A549 treated with Mapracorat at 1 μM for 4 hours (cell line): ENCODE measurements at places on chromosomes 11 and 22. TPM values are rescaled to one million over a fixed set of nuclear protein-coding genes. Genes with fewer than 3 reads are reported as not detected.

The PCNX3 gene
- total RNA-seq = 25.0 to 37.1 TPM (median 35.4 TPM) in 5 replicates

The FAM180B gene
- total RNA-seq = not detected in 5 replicates

The MAJIN gene
- total RNA-seq = not detected in 5 replicates

The AMOTL1 gene
- 5.7 to 8.6 TPM (median 7.8 TPM) in 5 replicates for total RNA-seq

The TREH gene
- total RNA-seq = not detected in 5 replicates

The FOLR3 gene
- 0.19 TPM in 1 of 5 replicates, not detected in the others for total RNA-seq

The MMP12 gene
- 0.07 to 0.11 TPM (median 0.10 TPM) in 4 of 5 replicates, not detected in the other for total RNA-seq

The MRGPRF gene
- 0.06 to 0.12 TPM in 2 of 5 replicates, not detected in the others for total RNA-seq

The ANAPC15 gene
- total RNA-seq = 83.8 to 91.6 TPM (median 89.3 TPM) in 5 replicates

The MAPK11 gene
- 5.2 to 7.7 TPM (median 7.0 TPM) in 5 replicates for total RNA-seq

The SOX10 gene
- total RNA-seq = not detected in 5 replicates

The KIRREL3 gene
- 9.0 to 11.0 TPM (median 10.2 TPM) in 5 replicates for total RNA-seq

The MFRP gene
- not detected in 5 replicates for total RNA-seq

The GPR83 gene
- 0.05 to 0.07 TPM (median 0.06 TPM) in 5 replicates for total RNA-seq

The SCUBE2 gene
- 0.35 to 0.76 TPM (median 0.42 TPM) in 5 replicates for total RNA-seq

The CHRDL2 gene
- total RNA-seq = 3.4 to 5.2 TPM (median 4.1 TPM) in 5 replicates

The OR10A3 gene
- total RNA-seq = not detected in 5 replicates

The SAA2 gene
- 0.26 TPM in 1 of 5 replicates, not detected in the others for total RNA-seq

The SLC15A3 gene
- not detected in 5 replicates for total RNA-seq

The LRRC10B gene
- 0.15 to 0.31 TPM (median 0.19 TPM) in 4 of 5 replicates, not detected in the other for total RNA-seq

The KDELR3 gene
- total RNA-seq = 17.2 to 20.9 TPM (median 19.8 TPM) in 5 replicates

The RRP7A gene
- 46.3 to 60.8 TPM (median 56.5 TPM) in 5 replicates for total RNA-seq

The CECR2 gene
- 0.06 to 0.14 TPM (median 0.10 TPM) in 5 replicates for total RNA-seq

The GLYAT gene
- not detected in 5 replicates for total RNA-seq

The PIK3C2A gene
- total RNA-seq = 9.0 to 16.3 TPM (median 13.4 TPM) in 5 replicates

The BIRC3 gene
- total RNA-seq = 45.5 to 55.1 TPM (median 51.7 TPM) in 5 replicates

The OR52I1 gene
- not detected in 5 replicates for total RNA-seq

The MRGPRX2 gene
- total RNA-seq = not detected in 5 replicates

The OR51F2 gene
- not detected in 5 replicates for total RNA-seq

The INS gene
- total RNA-seq = not detected in 5 replicates

The C11orf52 gene
- 0.18 to 0.28 TPM (median 0.21 TPM) in 3 of 5 replicates, not detected in the others for total RNA-seq

The ARHGAP20 gene
- 0.02 to 0.06 TPM in 2 of 5 replicates, not detected in the others for total RNA-seq

The ALG8 gene
- total RNA-seq = 54.0 to 65.6 TPM (median 63.0 TPM) in 5 replicates

The CCDC81 gene
- total RNA-seq = 0.09 to 0.34 TPM (median 0.28 TPM) in 5 replicates

The C11orf86 gene
- 44.1 to 80.8 TPM (median 70.7 TPM) in 5 replicates for total RNA-seq

The GNAZ gene
- total RNA-seq = 2.3 to 2.9 TPM (median 2.5 TPM) in 5 replicates

The B3GAT3 gene
- total RNA-seq = 40.7 to 59.1 TPM (median 53.6 TPM) in 5 replicates

The ATG2A gene
- total RNA-seq = 11.8 to 22.6 TPM (median 21.0 TPM) in 5 replicates

The APOL5 gene
- total RNA-seq = not detected in 5 replicates

The OTUB1 gene
- total RNA-seq = 114 to 129 TPM (median 127 TPM) in 5 replicates

The SCN3B gene
- total RNA-seq = 0.08 to 0.25 TPM (median 0.17 TPM) in 5 replicates

The IFITM10 gene
- total RNA-seq = 1.0 to 2.1 TPM (median 1.3 TPM) in 5 replicates

The CHRNA10 gene
- 0.76 to 1.5 TPM (median 1.1 TPM) in 5 replicates for total RNA-seq

The LGALS1 gene
- total RNA-seq = 1,243 to 1,361 TPM (median 1,330 TPM) in 5 replicates

The C22orf42 gene
- total RNA-seq = not detected in 5 replicates

The MYBPC3 gene
- 0.07 to 0.12 TPM (median 0.08 TPM) in 4 of 5 replicates, not detected in the other for total RNA-seq

The SLC22A6 gene
- total RNA-seq = not detected in 5 replicates

The MYOD1 gene
- total RNA-seq = not detected in 5 replicates

The NAA40 gene
- 12.8 to 19.1 TPM (median 16.3 TPM) in 5 replicates for total RNA-seq

The TRPM5 gene
- total RNA-seq = not detected in 5 replicates

The CLMP gene
- total RNA-seq = 16.3 to 24.2 TPM (median 21.4 TPM) in 5 replicates
